SK-N-SH treated with all-trans-retinoic acid at 6 μM for 48 hours (cell line): ENCODE measurements at places on chromosomes 3 and 15.
A peak's percentile ranks its signal among the peaks of the same experiment; 100 is the strongest.

DNA sequence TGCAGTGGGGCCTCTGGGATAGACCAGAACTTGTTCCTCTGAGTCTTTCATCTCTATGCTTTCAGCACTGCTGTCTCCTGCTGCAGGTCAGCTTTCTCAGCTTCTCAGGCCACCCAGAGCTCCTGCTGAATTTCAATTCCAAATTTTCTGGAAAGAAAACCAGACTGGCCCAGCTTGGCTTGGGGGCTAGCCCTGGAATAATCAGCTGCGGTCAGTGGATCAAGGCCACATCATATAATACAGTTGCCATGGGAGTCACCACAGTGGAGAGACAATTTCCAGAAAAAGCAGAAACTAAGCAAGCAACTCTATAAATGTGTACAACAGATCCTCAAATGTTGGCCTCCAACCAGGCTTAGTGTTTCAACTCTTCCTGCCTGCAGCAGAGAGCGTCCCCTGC lies 91.1 kb upstream of the SLC24A5 start:
- ATAC-seq: no peak

- no peak for ATAC-seq
Observed at GRCh38 chr3:23542079-23542478, 263.7 kb upstream of the UBE2E1 start.

GRCh38 chr15:28890711-28891495 lies 5.1 kb downstream of the APBA2 start:
- ATAC-seq: no peak

DNA sequence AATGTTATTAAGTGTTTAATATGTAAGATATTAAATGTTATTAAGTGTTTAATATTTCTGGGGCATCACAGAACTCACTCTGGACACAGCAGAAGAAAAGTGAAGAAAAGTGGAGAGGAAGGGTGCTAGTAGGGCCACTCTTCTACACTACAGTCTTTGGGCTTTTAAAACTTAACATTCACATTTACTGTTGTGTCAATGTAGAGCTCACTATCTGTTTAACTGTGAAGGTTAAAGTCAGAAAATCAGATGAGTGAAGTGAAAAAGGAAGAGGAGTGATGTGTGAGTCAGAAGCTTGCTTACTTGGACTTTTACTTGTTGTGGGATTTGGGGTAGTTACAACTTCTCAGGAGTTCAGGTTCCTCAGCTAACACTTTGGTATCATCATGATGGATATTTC lies 145.3 kb upstream of the DNAJC19 start:
- no peak for ATAC-seq

DNA sequence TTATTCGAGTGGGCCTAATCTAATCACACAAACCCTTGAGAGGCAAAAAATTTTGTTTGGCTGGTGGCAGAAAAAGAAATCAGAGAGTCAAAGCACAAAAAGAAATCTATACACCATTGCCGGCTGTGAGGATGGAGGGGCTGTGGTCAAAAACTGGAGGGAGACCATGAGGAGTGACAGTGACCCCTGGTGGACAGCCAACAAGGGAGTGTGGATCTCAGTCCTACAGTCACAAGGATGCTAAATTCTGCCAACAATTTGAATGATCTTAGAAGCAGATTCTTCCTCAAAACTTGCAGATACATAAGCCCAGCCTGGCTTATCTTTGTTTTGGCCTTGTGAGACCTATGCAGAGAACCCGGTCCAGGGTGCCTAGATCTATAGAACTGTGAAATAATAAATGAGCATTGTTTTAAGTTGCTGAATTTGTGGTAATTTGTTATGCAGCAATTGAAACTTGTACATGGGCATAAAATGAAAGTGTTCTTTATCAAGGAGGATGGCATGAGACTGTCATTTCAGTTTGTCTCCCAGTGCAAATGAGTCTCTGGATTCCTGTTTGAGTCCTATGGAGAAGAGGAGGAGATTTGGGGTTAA lies 103.0 kb upstream of the ARHGEF26 start:
- ATAC-seq: peak; percentile 72

GRCh38 chr15:43769584-43770228 lies 7.1 kb downstream of the ELL3 start:
- peak; percentile 87 for ATAC-seq

DNA sequence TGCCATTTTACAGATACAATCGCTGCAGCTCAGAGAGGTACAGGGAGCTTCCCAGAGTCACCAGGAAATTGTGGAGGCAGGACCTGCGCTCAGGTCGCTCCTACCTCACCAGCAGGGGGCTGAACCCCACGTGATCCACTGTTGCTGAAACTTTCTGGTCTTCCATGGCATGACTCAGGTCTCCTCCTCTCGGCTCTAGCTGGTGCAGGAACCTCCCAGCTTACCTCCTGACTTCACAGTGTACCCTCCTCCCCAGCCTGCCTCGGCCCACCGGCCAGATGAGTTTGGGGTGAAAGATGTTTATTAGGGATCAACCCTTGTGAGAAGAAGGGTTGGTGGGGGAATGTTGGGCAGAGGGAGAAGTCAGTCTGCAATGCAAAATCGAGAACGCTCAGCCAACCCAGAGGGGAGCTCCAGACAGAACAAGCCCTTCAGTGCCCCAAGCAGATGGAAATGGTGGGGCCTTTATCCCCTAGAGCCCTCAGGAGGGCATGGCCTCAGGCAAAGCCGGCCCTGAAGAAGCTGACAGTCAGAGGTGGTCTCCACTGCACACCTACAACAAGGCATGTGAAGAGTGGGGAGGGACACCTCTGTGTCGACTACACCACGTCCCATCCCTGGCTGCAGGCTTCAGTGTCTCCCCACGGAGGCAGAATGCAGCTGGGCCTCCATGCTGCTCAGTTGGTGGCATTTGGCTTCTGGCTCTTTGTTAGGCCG lies 118.6 kb upstream of the PRR20G start:
- peak; percentile 71 for ATAC-seq

DNA sequence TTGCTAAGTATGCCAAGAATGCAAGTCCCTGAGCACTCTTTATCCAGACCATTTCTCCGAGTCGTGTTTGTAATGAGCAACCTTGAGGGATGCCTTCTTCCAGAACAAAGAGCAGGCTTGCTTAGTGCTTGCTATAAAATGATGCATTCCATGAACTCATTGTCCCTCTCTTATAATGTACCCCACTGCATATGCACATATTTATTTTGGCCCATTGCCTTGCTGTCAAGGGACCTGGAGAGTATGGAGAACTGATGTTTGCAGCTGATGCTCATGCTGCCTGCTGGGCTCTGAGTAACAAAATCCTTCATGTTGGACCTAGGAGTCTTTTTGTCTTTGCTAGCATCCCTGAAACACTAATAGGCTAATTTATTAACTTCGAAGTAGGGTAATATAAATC lies 97.8 kb upstream of the AADACL2 start:
- no peak for ATAC-seq

DNA sequence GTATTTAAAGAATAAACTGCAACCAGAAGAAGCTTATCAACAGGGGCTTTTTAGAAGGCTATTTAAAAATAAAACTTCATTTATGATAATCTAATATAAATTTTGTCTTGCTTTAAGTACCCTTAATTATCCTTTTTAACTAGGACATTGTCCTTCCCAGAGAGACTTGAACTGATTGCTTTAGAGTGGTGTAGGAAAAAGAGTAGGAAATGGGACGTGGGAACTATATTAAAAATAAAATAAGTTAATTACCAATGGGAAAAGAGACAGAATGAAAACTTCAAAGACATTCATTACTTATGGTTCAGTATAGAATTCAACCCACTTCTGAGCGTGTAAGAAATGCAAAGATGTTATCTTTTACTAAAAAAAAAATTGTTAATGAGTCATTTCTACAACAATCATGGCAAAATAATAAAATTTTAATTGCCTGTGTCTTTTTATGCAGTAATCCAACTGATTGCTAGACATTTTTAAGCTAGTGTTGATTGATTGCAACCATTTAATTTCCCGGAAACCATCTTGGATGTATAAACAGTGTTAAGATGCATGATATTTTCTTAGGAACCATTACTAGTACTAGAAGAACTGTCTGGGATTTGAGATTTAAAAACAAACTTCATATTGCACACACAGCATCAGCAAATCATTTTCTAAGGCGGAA lies 298.8 kb upstream of the UMPS start:
- ATAC-seq: no peak
